T-helper 2 cell treated with Interferon-gamma antibody and Interleukin-4, amounts not matched to agents 5 μg/mL and 100 μg/mL, for 36 hours (primary cell): ENCODE measurements at places on chromosomes 4 and X.

DNA sequence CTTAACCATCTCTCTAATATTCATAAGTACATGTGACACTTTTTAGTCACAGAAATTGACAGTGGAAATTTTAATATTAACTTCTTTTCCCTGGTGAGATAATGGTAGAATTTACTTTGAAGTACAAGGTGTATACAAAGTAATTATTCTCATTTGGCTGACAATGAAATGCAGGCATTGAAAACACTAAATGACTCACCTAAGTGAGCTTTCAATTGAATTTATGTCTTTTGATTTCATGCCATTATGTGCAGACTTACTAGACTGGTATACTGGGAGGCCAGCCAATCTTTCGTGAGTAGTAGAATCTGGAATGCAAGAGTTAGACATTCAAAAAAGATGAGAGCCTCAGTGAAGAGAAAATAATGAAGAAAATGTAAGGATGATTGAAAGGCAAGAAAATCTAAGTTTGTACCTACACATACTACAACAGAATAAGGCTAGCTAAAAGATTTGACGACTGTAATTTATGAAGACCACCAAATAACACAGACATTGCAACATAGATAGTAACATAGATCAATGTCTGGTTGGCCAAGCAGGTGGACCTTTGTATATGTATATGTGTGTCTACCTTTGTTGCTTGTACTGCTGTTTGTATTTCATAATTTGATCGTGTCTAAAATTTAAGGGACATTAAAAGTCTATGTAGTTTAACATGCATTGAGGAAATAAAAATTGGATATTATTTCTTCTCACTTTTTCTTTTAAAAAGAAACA is 459.7 kb downstream of the IL15 start:
- no peaks in the 10 kb centered on the region for H3K27me3 ChIP-seq
- H3K4me3 ChIP-seq = no peak overlapping the region
- H3K36me3 ChIP-seq = peaks cover 43% of the 10 kb centered on the region
- H3K27ac ChIP-seq = no peak overlapping the region

DNA sequence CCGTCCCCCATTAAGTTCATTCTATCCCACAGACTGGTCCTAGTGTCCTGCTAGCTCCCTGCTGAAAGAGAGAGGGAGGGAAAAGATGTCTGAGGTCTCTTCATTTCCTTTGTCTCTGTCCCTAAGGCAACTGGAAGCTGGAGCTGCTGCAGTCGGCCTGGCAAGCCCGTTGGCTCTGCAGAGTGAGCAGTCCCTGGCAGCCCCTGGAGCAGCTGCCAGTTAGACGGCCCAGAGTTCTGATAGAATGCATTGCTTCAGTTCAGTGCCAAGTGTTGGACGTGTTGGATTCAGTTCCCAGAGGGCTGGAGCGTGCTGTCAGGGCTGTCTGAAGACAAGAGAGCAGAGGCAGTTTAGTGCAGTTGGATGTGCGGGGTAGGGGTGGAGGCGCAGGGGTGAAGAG is 975 bp downstream of the KCNE5 start:
- H3K4me1 ChIP-seq = peaks cover 6% of the 10 kb centered on the region
- DNase-seq = no peak
- H3K27ac ChIP-seq = no peak overlapping the region
- peaks cover 4% of the 10 kb centered on the region for H3K36me3 ChIP-seq

GRCh38 chrX:54794028-54794427 is 4.0 kb downstream of the ITIH6 start:
- H3K4me3 ChIP-seq = no peak overlapping the region
- H3K27ac ChIP-seq = no peak overlapping the region
- H3K27me3 ChIP-seq = peaks cover 5% of the 10 kb centered on the region
- H3K36me3 ChIP-seq = no peaks in the 10 kb centered on the region
- DNase-seq = no peak
- no peaks in the 10 kb centered on the region for H3K4me1 ChIP-seq

DNA sequence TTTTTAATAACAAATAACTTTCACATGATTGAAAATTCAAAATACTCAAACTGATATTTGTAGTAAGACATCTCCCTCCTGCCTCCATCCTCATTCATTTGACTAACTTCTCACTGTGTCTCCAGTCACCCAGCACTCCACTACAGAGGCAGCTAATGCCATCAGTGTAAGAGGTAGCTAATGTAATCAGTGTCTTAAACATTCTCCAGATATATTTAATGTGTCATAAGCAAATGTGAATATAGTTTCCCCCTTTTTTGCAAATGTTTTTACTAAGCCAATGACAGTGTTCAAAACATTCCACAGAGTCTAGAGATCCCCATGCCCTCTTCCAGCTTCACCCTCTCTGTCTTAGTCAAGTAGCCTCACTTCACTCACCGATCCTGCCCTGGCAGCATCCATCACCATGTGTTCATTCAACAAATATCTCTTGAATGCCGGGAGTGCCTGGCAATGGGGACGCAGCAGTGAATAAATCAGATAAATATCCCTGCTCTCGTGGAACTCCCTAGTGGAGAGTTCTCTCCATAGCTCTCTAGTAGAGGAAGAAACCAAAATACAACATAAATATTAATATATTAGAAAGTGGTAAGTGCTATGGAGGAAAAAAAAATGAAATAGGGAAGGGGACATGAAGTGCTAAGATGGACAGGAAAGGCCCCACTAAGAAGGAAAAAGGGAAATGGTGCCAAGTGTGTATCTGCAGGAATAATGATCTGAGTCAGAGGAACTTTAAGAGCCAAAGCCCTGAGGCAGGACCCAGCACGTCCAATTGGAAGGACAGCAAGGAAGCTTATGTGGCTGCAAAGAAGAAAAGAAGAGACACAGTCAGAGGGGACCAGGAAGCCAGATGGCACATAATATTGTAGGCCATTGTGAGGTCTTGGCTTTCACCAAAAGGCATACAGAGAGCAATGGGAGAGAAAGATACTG is 18.7 kb downstream of the SCFD2 start:
- H3K4me1 ChIP-seq = peaks cover 2% of the 10 kb centered on the region
- no peak overlapping the region for H3K27ac ChIP-seq
- DNase-seq = no peak
- no peaks in the 10 kb centered on the region for H3K27me3 ChIP-seq
- H3K4me3 ChIP-seq = no peak overlapping the region
